ENCODE measurements at places on chromosomes 5 and 9.

GRCh38 chr5:137604348-137605095 lies 105.4 kb upstream of the SPOCK1 start:
- no peak for DNase-seq

GRCh38 chr9:12854221-12854620 lies 79.4 kb downstream of the LURAP1L start:
- no peak for DNase-seq

- DNase-seq = no peak
Measured at GRCh38 chr5:159091596-159092331, 8.0 kb downstream of the EBF1 start.

DNA sequence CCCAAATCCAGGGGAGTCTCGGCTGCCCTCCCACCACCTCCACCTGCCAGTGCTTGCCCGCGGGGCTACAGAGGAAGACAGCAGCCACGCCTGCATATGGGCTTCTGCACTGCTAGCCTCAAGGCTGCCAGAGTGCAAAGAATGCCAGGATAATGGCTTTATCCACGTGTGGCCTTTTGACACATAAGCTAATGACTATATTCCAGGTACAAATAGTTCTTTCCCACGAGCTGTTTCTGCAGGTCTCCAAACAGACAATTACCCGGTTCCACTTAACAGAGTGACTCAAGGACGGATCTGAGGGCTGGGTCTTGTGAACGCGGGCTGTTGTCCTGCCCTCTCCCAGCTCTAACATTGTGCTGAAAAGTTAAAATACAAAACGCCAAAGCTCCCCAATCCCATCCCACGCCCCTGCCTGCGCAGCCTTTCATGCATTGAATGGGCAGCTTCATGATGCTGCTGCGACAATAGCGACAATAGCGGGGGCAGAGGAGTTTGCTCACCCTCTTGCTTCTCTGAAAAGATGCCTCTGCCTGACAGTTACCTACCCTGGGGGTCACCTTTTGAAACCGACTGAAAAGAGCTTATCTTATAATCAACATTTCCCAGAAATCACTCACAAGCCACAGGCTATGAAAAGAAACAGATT lies 39.1 kb upstream of the MSH3 start:
- no peak for DNase-seq

DNA sequence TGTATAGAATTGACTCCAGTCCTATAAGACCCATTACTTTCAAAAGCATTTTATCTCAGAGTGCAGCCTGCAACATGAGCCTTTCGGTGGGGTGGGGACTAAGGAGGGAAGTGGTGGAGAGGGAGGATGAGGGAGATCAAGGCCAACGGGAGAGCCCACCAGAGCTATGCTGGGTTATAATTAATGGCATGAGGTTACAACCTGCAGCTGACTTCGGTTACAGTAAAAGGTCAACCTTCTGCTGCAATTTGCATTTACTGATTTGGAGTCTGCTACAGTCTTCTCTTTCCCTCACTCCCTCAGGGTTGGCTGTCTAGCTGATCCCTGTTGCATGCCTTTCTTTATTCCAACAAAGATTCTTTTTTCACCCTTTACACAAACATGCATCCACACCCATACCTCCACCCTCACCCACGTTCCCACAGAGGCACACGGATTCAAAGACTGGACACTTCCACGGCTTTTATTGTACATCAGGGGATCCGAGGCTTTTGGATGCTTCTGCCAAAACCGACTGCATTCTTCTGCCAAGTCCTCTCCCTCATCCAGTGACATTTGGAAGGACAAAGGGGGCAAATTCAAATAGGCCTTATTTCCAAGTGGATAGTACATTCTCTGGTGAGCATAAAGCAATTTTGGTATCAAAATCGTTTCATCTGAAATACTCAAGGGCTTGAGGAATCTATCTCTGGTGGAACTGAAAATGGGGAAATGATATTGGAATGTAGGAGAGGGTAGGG lies 381.2 kb downstream of the NFIB start:
- DNase-seq = no peak

- no peak for DNase-seq
Measured at GRCh38 chr9:107972346-107972745, 482.8 kb upstream of the KLF4 start.

DNA sequence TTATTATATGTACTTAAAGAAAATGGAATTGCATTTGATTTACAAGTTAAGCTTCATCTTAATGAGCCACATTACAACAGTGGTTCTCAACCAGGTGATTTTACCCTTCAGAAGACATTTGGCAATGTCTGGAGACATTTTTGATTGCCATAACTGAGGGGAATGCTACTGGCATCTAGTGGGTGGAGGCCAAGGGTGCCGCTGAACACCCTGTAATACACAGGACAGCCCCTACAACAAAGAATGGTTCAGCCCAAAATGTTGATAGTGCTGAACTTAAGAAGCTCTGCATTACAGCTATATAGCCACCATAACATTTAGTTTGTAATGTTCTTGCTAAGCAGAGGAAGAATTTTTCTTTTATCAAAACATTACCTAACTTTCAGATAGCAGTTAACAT lies 103.1 kb downstream of the PAM start:
- DNase-seq = no peak

DNA sequence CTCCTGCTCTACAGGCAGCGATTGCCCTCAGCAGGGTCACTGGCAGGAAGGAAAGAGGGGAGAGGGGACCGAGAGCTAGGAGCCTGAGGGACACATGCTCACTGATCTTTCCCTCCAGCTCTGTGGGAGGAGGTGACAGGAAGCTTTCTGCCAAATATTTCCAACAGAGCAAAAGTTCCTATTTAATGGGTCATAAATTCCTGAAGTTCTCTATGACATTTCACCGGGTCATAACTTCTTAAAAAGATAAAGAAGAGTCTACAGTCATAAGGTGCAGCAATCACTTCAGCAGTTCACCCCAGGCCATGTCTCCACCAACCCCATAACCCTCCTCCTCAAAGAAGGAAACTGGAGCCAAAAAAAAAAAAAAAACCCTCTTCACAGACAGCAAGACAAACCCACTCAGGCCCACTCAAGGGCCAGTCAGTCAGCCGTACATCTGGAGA lies 481.1 kb downstream of the NR2F1-AS1 start:
- no peak for DNase-seq

DNA sequence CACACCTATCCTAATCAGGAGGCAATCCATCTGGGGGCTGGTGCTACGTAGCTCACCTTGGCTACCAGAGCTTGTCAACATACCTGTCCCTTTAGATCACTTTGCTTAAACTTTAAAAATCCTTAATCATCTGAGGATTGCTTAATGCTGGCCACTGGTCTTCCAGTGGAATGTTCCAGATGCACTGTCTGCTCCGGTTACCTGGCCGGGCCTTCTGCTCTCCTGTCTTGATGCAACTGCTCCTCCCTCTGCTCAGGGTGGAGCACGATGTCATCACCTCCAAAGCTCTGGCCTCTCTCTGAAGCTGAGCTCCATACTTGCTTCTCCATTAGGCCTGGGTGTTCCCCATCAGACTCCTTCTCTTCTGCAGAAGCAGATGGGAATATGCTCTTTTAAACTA lies 106.5 kb upstream of the OTULINL start:
- no peak for DNase-seq

All from activated naive CD8-positive, alpha-beta T cell treated with anti-CD3 and anti-CD28 coated beads for 36 hours (primary cell).